ENCODE measurements at places on chromosomes 2 and 18.

DNA sequence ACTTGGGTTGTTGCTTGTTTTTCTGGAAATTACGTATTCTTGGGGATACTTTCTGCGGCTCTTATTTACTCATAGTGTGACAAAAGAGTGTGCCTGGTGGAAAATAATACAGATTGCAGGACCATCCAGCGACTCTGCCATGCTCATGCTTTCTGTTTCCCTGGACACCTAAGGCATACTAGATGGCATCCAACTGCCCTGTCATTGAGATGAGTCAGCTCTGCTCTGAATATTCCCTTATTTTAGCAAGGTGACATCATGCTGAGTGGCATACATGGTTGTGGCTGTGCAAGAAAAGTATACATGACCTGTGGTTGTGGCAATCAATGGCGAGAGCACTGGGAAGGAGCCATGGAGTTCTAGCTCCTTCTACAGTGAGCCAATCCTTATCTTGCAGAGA is 471.0 kb downstream of the TMEM182 start:
- DNase-seq, result no peak

DNA sequence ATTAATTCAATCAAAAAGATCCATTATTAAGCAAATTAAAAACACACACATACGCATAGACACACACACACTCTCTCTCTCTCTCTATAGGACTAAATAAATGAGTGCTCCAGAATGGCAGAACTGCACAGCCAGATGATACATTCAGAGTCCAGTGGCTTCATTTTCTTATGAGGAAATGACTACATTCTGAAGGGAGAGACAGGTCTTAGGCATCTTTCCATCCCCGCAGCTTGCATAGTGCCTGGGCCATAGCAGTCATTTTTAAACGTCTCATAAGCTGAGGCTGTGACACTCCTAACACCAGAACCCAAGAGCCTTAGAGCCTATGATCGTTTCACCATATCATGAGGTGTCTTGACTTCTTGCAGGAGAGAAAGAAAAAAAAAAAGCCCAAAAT is 31.1 kb downstream of the FEZ2 start:
- DNase-seq, result no peak

DNA sequence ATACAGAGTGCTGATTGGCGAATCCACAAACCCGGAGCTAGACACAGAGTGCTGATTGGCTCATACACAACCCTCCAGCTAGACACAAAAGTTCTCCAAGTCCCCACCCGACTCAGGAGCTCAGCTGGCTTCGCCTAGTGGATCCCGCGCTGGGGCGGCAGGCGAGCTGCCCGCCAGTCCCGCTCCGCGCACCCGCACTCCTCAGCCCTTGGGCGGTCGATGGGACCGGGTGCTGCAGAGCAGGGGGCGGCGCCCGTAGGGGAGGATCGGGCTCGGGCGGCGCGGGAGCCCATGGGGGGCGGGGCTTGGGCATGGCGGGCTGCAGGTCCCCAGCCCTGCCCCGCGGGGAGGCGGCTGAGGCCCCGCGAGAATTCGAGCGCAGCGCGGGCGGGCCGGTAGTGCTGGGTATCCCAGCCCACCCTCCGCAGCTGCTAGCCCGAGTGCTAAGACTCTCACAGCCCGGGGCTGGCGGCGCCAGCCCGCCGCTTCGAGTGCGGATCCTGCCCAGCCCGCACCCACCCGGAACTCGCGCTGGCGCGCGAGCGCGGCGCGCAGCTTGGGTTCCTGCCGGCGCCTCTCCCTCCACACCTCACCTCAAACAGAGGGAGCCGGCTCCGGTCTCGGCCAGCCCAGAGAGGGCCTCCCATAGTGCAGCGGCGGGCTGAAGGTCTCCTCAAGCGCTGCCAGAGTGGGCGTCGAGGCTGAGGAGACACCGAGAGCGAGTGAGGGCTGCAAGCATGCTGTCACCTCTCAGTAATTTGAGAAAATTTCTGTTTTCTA is 75.5 kb upstream of the ATP5MC3 start:
- no peak for DNase-seq

DNA sequence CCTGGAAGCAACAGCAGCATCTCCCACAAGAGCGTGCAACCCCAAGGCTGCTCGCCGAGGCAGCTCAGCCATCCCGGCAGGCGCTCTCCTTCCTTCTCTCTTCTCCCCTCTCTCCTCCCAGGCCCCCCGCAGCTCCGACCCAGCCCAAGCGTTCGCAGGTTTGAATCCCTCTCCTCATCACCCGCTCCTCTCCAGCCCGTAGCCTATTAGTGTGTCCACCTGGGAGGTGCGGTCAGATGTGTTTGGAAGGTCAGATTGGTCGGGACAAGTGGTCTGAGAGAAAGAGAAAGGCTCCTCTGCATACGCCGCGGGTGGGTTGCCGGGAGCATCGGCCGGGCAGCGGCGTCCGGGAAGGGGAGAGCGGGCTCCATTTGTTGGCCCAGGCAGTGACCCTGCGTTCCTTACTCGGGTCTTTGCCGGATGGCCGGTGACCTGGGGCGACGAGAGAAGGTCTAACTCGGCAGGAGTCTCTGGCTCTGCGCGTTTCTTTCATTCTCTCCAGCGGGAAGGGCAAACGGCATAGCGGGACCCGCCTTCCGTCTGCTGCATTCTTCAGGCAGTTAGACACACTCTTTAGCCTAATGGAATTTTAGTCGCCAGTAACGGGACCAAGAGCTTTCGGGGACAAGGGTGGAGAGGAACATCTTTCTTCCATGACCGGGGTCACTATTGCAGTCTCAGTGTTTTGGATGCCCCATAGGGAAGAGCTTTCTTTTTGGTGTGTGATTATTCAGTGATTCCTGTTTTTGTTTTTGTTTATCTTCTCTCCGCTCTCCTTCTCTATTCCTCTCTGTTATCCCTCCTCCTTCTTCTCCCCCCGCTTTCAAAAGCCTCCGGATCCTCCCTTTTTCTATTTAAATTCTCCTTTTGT is 1.1 kb upstream of the TMEFF2 start:
- DNase-seq, result no peak

- no peak for DNase-seq
Observed at GRCh38 chr2:234967201-234967869, 15.5 kb downstream of the SH3BP4 start.

DNA sequence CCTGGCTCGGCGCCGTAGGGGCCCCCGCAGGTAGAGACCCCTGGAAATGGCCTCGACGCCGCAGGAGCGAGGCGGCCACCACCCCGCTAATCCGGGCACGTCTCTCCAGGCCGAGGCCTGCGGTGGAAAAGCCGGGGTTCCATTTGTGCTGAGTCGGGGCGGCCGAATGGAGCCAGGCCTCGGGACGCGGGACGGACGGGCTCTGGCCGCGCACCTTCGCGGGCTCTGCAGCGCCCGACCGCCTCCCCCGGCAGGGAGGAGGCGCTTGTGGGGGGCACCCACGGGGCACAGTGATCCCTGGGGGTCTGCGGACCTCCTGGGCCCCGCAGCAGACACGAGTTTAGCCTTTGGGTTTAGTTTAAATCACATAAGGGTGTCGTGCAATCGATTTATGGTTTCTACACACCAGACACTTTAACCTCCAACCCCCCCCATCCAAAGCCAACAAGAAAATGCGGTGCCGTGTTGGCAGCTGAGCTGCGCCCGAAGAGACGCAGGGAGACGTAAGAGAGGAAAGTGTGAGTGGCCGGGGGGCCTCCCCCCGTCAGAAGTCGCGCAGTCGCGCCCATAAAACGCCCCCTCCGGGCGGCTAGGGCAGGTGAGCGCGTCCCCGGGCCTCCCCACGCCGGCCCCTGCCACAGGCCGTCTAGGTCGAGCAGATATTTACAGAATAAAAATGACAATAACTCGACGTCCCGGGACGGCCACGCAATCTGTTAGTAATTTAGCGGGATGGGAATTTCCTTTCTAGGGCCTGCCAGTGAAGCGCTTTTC is 1.0 kb upstream of the NFATC1 start:
- DNase-seq, result no peak

DNA sequence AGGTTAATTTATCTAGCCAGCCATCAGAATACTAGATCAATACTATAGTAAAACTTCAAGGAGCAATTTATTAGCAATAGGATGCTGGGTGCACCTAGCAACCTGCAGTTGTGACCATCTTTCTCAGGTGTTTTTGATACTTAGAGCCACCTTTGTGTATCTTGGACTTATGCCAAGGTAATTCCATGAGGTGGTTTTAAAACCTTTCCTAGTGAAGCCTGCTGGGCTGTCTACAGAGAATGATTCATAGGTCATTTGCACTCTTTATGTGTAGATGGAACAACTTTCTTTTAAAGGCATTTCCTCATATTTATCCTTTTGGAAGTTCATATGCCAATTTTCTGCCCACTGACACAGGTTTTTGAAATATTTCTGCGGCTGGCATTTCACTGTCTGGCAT is 1030.1 kb upstream of the POU3F3 start:
- no peak for DNase-seq

DNA sequence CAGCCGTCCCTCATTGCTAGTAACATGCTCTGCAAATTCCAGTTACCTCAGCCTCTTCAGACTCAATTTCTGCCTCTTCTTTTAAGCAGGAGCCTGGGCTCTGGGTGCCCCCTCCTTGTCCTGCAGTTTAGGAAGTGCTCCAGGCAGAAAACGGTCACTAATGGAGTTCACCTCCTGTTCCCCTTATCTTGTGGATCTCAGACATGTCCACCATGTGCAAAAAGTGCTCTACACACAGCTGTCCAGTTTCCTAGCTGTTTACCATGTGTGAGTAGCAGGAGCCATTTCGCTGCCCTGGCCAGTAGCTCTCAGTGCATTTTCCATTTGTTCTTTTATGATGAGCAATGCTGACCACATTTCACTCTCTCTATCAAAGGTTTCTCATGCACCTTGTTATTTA is 4.9 kb downstream of the SH3YL1 start:
- DNase-seq, result no peak

DNA sequence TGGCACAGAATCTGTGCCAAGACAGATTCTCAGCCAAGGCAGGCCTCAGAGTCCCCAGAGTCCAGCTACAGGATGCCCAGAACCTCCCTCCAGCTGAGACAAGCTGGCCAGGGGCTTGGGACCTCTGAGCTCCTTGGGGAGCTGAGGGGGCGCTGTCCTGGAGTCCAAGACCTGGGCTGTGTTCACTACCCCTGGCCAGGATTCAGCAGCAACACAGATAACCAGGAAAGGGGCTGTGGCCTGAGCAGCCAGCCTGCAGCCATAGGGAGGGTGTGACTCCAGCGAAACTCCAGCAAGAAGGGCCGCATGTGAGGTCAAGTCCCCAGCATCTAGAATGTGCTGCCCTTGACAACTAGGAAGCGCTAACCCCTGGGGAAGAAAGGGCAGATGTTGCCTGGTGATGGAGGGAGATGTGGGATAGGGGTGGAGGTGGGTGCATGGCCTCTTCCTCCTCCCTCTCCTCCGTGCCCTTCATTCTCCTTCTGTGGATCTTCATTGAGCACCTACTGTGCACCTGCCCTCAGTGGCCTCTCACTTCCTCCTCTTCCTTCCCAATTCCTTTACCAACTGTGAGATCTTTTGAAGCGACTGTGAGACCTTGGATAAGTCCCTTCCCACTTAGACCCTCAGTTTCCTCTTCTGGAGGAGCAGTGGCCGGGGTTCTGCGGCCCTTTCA is 7.7 kb upstream of the ARID5A start:
- DNase-seq, result no peak

- DNase-seq, result no peak
Observed at GRCh38 chr2:70746094-70746974, 21.7 kb downstream of the ADD2 start.

DNA sequence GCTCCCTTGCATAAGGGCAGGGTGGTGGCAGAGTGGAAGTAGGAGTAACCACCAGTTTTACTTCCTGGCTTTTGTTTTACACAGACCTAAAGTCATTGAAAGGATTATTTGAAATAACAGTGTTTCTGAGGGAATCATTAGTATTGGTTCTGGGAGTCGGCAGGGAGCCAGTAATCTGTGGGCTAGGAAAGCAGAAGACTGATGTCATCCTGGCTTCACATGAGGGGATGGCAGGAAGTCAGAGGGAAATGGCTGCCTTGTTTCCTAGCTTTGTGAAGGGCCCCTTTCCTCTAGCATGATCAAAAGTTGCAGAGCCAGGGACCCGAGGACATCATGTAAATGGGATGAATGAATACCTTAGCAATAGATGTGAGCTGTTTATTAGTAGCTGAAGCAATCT is 792.6 kb downstream of the CPS1 start:
- DNase-seq, result no peak

- DNase-seq, result no peak
Observed at GRCh38 chr2:196635156-196635555, 4.4 kb upstream of the CCDC150 start.

DNA sequence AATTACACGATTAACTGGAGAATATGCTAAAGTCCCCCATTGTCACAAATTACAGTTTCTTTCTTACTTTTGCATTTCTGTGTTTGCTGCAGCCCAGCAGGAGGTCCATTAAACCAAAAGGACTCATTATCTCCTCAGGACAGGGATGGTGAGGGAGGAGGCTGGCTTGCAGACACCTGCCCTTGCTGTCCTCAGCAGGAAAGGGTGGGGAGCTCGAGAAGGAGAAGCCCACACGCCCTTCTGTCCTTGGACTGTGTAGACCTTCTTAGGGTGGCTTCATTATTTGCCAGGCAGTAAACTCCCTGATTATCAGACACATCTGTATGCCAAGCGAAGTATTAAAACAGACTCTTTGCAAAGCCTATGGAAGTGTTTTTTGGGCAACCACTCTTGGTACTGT is 196.0 kb downstream of the LDLRAD4 start:
- DNase-seq, result no peak

- DNase-seq, result no peak
Observed at GRCh38 chr2:236177967-236178889, 10.0 kb upstream of the GBX2 start.

DNA sequence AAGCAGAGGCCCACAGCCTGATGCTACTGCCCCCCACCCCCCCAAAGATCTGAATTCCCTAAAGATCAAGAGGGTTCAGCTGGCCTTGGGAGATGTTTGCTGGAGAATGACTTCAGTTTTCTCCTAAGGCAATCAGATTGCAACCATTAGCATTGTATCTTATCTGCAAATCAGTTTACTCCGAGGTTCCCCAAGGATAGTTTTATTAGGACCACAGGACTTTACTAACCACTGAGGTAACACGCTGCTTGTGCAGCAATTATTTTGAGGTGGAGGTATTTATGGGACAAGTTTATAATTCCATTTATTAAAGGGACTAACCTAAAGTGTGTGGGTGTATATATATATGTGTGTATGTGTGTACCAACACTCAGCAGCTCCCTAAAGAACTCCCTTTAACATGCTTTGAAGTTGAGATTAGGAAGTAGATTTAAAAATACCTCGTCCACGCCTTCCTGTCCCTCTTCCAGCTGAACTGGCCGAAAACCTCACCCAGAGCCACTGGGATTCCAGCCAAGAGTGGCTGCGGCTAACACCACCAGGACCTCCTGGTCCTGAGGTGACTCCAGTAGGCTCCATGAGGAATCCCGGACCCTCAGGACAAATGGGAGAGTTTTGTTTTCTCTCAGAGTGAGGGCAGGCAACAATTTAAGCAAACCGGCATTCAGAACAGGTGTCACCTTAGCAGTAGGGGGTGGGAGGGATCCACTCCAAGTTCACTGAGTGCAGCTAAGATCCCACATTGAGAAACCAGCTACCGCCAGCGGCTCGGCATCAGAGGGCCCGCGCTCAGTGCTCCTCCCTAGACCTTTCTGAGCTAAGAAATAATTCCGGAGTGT is 3.0 kb upstream of the DLX1 start:
- no peak for DNase-seq

- no peak for DNase-seq
Observed at GRCh38 chr18:46329736-46330246, 225.6 kb downstream of the HAUS1 start.

GRCh38 chr2:236163471-236164200 is 4.5 kb downstream of the GBX2 start:
- DNase-seq, result no peak

- no peak for DNase-seq
Observed at GRCh38 chr2:217399291-217399690, 539.4 kb upstream of the TNP1 start.

Measured in GM04504 (cell line).